NCI-H1105 (cell line): ENCODE measurements at places on chromosomes 12 and 14.

- peak; percentile 79 for DNase-seq
These were observed 68.2 kb upstream of the ETV6 start for GRCh38 chr12:11581179-11581755.

GRCh38 chr12:82675246-82675645 is 11.5 kb upstream of the TMTC2 start:
- DNase-seq, result no peak

DNA sequence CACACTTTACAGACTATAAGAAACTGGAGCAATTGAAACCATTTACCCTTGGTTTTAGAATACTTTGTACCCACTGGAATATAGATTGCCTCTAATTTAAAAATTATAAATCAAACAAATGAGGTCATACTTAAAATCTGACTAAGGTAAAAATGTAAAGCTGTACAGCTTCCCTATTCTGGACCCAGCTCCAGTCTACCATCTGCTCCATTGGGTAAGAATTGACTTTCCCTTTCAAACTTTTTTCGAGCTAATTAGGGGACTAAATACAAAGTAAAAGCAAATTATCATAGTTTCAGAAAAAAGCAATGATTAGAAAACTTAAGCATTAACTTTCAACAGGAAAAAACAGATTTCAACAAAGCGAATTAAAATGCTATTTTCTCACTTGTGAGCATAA is 4.3 kb downstream of the KRR1 start:
- DNase-seq, result no peak

DNA sequence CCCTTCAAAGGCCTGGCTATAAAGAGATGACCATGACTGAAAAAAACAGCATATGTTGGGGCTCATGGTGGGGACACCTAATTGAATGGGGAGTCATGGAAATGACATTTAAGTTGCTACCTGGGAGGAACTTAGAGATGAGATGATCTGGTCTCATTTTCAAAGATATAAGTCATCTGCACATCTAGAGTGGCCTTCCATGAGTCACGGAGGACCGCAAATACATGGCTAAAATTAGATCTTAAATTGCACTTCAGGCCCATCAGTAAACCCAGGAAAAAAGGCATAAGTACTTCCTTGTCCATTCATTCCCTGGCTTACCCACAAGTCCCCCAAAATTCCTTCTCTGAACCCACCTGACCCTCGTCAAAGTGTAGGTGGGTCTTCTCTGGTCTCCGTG is 53.4 kb downstream of the SPTB start:
- no peak for DNase-seq

- no peak for DNase-seq
These were observed 12.6 kb downstream of the SFSWAP start for GRCh38 chr12:131723532-131723931.

DNA sequence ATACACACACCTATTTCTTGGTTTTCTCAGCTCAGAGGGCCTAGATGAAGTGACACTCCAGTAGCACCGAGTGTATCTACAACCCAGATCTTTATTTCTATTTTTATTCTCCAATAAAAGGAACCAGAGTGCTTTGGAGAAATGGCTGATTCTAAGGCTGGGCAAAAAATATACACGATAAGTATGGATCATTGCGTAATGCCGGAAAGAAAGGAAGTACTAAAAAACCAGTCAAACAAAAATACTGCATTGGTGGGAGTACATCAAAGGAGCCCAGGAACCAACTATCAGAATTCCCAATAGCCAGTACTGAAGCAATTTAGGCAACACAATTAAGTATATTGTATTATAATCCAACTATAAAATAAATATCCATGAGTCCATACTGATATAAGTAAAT is 400.9 kb upstream of the CCDC196 start:
- no peak for DNase-seq

DNA sequence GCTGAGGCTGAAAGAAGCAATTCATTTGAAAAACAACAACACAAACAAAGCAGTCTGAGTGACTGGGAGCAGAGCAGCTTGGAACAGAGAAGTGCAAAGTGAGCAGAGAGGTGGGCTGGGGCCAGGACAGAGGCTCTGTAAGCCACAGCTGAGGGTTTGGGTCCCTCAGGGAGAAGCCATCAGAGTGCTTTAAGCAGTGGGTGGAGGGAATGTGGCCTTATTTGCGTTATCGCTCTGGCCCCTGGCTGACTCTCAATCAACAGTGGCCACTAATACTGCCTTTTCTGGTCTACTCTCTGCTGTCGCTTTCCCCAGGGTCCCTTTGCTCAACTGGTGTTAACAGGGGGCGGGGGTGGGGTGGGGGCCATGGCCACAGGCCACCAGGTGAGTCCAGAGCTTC is 44.2 kb downstream of the IRF2BPL start:
- no peak for DNase-seq

GRCh38 chr14:23521785-23522640 is 29.6 kb downstream of the ZFHX2 start:
- no peak for DNase-seq

- peak; percentile 60 for DNase-seq
These were observed 287 bp upstream of the SLC2A13 start for GRCh38 chr12:40106202-40106533.

DNA sequence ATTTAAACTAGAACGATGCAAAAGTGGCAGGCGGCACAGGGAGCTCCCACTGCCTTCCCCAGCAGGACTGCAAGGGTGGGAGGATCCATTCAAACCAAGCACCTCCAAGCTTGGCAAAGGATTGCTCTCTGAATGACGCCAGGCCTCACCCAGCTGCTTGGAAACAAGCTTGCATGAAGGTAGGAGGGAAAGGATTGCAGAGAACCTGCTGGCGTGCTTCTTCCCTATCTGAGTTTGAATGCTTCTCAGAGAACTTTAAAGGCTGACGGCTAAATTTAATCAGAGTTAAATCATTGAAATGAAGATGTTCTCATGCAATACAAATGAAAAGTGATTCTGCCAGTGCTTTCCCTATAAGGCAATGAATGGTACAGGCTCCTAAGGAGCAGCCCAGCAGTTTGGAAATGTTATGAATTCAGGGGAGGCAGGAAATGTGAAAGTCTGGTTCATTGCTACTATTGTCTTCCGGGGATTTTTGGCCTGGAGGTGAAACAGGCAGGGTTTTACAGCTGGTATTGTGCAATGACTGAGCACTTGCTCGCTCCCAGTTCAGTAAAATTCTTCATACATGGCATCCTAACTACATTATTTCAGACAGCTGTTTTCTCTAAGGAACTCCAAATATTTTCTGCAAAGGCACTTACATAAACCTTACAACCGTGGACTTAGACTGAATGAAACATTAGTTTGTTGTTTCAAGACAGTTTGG is 31.9 kb upstream of the DUSP6 start:
- DNase-seq, result no peak

- no peak for DNase-seq
These were observed 1.7 kb upstream of the KIF26A start for GRCh38 chr14:104136472-104137296.

DNA sequence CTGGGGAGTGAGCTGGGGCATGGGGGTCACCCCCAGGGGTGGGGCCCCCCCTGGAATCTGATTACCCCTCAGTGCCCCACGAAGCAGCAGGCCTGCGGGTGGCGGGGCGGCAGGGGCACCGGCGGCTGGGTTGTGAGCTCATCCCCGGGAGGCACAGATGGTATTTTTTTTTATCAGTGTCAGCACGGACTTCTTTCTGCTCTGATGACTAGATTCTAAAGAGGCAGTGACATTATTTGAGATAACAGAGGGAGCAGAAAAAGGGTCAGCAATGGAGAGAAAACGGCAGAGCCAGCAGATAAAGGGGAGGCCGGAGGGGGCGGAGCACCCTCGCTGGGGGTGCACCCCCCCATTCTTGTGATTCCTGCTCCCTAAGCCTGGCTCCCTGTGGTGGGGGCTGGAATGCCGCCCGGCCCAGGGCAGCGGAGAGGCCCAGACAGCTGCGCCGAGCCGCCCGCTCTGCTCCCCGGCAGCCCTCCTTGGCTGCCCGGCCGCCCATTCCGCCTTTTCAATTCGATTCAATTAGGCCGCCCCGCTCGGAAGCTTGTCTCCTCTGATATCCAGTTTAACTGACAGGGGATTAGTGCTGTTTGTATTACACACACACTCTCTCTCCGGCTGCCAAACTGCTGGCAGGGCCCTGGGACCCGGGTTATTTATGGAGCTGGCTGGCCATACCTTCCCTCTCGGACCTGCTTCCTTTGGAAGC is 32.9 kb downstream of the MVK start:
- no peak for DNase-seq

DNA sequence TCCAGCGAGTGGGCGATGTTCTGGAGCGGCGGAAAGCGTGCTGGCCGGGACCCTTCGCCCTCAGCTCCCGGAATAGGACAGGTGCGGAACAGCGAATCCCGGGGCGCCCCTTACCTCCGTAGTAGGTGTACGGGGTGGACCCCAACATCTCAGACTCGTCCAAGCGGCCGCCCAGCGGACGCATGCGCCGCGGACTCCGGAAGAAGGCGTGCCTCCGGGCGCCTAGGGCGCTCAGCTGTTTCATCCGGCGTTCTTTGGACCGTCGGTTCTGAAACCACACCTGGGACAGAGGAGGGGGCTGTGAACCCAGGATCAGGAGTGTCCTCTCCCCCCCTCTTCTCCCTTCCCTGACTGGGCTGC is 4.5 kb downstream of the LHX5 start:
- DNase-seq, result peak; percentile 26

- DNase-seq, result no peak
These were observed 1.2 kb upstream of the HOXC11 start for GRCh38 chr12:53971686-53972085.

GRCh38 chr12:99898645-99899044 is 86.1 kb downstream of the ANKS1B start:
- DNase-seq, result no peak

DNA sequence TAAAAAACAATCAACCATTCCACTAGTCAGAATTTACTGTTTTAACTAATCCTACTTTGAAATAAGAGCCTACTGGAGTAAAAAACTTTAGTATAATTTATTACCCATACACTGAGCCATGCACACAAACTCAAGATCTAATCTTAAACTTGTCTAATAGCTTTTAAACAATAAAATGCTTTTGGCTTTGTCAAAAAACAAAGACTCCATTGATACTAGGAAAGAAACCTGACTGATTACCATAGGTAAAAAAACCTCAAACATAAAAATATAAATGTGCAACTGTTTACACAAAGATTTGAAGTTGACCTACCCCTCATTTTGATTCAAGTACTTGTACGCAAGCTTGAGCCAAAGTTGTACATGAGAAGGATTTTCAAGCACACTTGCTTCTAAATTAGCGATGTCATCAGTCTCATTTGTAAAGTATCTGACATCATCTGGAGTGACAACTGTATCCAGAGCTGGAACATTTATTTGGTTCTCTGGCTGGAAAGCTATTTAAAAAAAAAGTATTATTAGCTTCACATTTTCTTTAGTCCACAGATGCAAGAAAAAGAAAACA is 36.1 kb downstream of the ZFC3H1 start:
- DNase-seq, result peak; percentile 46

- no peak for DNase-seq
These were observed 42.4 kb downstream of the PDE3A start for GRCh38 chr12:20410734-20411133.

GRCh38 chr12:123478762-123479161 is 20.8 kb downstream of the SNRNP35 start:
- no peak for DNase-seq

- DNase-seq, result no peak
These were observed 18.2 kb downstream of the ACVRL1 start for GRCh38 chr12:51925346-51926063.
